Fibroblast of the conjunctiva (primary cell): ENCODE measurements at places on chromosomes 3 and 15.
A peak's percentile ranks its signal among the peaks of the same experiment; 100 is the strongest.

- no peak for DNase-seq
Observed at GRCh38 chr15:69712991-69713390, 260.4 kb downstream of the RPLP1 start.

GRCh38 chr3:117763561-117763960 lies 1054.0 kb downstream of the TUSC7 start:
- no peak for DNase-seq

DNA sequence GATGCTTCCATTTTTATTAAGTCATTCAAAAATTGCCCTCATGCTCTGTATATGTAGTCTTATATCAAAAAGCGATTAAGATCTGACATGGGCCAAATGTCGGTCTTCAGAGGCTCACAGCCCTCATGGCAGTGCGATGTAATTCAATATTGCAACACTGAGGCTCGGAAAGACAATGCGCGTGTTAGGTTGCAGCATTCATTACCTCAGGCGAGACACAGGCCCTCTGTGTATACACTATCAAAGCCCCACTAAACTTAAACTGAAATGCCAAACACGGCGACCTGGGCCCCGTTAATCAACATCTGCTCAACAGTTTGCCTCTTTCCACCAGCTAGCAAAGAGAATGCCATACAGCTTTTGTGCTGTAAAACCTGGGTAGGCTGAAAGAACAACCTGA lies 413.4 kb downstream of the ERC2 start:
- DNase-seq: no peak

- DNase-seq: no peak
Observed at GRCh38 chr15:63169788-63170187, 12.5 kb upstream of the RPS27L start.

- DNase-seq: no peak
Observed at GRCh38 chr15:99443768-99444446, 121.9 kb upstream of the MEF2A start.

DNA sequence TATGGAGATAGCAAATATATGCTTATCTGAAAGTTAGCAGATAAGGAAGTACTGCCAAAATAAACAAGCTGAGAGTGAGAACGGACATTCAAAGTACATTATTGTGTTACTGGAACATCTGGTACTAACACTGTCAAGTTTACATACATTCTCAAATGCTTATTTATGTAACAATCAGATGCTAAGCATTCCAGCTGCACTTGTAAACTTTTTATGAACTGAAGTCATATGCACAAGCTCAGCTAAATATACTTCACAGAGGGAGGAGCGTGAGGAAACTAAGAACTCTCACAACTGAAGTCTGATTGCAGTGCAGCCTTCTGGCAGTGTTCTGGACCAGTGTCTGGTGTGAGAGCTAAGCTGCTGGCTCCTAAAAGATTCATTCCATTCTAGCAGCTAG lies 223.7 kb upstream of the NANOGP8 start:
- peak; percentile 90 for DNase-seq

DNA sequence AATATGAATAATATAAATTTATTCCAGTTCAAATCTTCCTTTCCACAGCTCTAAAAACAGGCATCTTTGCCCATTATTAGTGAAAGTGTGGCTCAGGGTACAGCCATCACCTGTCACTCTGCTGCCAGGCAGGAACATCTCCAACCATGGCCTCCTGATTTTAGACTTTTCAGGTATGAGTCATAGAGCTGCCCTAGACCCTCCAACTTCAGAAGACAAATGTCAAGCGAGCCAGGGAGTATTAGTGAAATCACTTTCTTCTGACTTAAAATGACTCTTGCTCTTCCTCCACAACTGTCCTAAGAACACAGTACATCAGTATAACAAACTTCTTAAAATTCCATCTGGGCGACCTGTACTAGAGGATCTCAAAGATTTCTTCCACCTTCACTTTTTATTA lies 78.1 kb upstream of the AKAP13 start:
- no peak for DNase-seq
